ENCODE measurements at places on chromosomes 3 and 15. TPM values are rescaled to one million over a fixed set of nuclear protein-coding genes. Genes with fewer than 3 reads are reported as not detected.

DNA sequence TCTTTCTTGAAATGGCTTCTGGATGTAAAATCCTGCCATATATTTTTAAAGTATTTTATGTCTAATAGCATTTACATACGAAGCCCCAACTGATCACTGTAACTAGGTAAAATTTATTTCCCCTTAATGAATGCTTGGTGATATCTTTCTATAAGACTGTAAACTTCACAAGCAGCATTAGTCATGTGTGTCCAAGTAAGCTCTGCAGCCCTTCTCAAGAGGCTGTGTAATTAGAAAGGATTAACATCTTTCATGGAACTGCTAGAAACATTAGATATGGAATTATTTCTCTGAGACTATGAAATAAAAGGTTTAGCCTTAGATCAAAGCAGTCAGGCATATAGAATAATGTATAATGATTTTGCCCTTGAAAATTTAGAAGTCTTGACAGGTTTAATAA, 143.3 kb downstream of the EPHA3 start:
- no peak for ATAC-seq

GRCh38 chr3:139127101-139127500, 82.4 kb upstream of the PRR23C start:
- ATAC-seq, result no peak

NPAP1 gene
- not detected for total RNA-seq

CHRM5 gene
- not detected for total RNA-seq

- no peak for ATAC-seq
Observed at GRCh38 chr3:36282766-36283165, 97.5 kb upstream of the STAC start.

Data from esophagus mucosa (tissue), 1 donor.